ENCODE measurements at places on chromosomes 4 and X.

DNA sequence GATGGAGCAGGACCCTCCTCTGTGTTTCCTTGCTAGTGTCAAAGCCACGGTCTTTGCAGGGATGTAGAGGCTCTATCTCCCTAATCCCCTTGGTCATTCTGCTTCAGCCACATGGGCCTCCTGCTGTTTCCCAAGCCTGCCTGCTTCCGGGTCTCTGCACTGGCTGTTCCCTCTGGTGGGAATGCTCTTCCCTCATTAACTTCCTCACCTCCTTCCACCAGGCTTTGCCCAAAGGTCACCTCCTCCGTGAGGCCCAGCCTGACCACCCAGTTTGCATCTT is 56.6 kb downstream of the ABLIM2 start:
- no peak for DNase-seq

- DNase-seq, result no peak
These were observed 326.3 kb downstream of the RAPGEF2 start for GRCh38 chr4:159428975-159429692.

GRCh38 chr4:86393749-86394148 is 33.9 kb upstream of the MAPK10 start:
- DNase-seq, result no peak

- DNase-seq, result no peak
These were observed 537.9 kb downstream of the IQCM start for GRCh38 chr4:149277705-149278104.

DNA sequence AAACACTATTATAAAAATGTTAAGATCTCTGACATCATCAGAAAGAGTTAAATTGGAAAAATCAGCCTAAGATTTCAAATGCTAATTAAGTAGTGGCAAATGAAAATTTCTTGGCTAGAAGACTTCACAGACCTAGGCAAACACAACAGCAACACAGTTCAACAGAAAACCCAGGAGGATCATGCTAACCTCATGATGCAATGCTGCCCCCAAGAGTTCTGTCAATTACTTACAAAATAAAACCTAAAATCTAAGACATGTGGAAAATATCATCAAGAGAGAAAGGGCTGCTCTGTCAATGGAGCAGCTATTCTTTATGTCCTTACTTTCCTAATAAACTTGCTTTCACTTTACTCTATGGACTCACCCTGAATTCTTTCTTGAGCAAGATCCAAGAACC is 21.0 kb downstream of the S100G start:
- no peak for DNase-seq

DNA sequence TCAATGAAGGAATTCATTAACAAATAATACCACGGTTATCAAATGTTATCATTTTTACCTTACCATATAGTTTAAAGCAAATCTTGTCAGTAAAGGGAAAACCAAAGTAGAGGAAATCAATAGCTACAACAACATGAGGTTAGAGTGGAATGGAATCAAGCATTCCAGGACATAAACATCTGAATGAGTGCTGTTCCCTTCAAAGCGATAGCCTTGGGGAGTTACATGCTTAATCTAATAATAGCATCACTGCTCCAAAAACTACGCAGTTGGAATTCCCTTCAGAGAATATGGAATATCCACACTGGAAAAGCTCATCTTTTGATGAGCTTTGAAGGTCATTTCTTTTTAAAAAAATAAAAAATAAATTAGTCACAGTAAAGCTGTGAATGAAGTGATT is 31.2 kb downstream of the PDE5A start:
- no peak for DNase-seq

GRCh38 chrX:107574711-107575110 is 53.6 kb upstream of the PRPS1 start:
- DNase-seq, result no peak

GRCh38 chrX:98939456-98939855 is 1470.6 kb downstream of the PCDH19 start:
- no peak for DNase-seq

DNA sequence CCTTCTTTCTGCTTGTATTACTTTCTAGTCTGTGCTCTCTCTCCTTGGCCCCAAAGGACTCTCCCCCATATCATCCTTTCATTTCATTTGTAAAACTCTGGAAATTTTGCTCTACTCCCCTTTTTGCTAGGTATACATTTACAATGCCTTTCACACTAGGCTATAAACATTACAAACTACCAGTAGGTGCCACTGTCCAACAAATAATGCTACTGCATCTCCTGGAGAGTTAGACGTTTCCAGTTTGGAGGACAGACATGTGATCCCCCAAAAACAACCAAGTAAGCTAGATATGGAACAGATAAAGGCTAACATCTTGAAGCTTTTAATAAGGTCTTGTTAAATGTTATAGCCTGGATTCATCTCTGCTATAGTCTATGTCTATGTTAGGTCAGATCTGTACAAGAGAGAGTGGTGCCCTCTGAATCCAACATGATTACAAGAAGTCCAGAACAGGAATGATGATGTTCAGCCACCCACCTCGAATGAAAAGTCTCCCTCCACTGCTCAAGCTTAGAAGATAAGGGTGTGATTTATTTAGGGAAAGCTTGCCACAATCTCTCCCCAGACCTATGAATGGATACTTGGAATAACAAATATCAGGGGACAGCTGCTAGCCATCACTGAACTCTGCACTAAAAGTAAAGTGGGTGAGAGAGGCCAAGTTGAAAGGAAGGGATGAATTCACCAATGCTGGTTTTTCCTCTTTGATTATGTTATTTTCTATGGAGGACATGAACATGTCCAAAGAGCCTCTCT is 14.3 kb downstream of the CBR4 start:
- DNase-seq, result no peak

DNA sequence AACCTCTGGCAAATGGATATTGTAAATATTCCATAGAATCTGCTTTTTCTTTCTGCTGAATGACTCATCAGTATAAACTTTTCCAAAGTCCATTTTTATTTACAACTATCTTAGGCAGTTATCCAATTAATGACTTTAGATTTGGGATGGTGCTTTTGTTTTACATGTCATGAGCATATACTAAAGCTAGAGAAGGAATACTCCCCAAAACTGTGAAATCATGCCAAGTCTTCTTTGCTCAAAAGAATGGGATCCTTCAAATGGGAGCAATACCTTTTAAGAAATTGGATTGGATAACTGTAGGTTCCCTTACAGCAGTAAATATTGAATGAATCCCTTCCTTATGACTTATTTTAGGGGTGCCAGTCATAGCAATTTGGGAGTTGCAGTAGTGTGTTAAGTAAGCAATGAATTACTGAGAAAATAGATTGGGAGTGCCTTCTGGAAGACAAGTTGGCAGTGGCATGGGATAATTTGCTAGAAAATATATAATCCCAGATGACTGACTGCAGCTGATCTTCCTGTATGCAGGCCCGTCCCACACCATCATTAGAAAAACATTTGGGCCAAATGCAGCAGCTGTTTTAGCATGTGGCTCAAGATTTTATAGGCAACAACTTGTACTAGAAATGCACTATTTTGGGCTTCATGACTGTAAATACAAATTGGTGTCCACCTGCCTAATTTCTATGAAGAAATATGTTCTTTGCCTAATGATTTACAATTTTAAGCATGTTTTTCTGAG is 2.8 kb downstream of the TMPRSS11D start:
- no peak for DNase-seq

- DNase-seq, result no peak
These were observed 229.6 kb upstream of the PGRMC2 start for GRCh38 chr4:128517096-128517738.

- DNase-seq, result no peak
These were observed 639.3 kb upstream of the FTHL17 start for GRCh38 chrX:31711166-31711565.

DNA sequence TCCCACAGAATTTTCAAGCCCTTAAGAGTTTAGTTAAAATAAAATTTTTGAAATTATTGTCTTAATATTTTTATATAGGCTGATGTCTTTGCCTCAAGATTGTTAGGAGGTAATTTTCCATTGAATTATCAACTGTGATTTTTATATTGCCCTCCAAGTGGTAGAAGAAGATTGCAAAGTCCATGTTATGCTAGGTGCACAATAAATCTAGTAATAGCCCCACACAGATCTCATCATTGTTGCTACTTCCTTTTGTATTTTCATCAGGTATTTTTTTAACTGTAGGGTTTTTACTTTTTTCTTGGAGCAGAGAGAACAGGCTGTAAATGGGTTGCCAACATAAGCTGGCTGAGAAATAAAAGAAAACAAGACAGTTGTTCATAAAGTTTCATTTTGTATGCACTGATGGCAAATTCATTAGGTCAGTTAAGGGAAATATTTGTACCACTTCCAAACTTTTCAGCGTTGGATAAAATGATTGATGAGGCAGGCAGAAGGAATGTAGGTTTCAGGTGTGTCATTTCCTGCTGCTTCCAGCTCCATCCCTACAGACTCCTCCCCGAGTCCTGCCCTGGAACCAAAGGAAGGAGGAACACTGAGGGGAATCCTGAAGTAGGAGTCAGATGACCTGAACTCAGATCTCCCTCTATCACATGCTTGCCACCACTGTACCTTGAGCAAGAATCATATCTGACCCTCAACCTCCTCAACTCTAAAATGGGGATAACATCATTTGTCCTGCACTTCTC is 105.5 kb downstream of the PRRG1 start:
- no peak for DNase-seq

- DNase-seq, result no peak
These were observed 330.8 kb downstream of the UBE2NL start for GRCh38 chrX:144214651-144215050.

GRCh38 chr4:10077483-10078335 is 38.9 kb downstream of the WDR1 start:
- DNase-seq, result no peak

- DNase-seq, result no peak
These were observed 14.3 kb upstream of the UBA1 start for GRCh38 chrX:47179221-47179927.

DNA sequence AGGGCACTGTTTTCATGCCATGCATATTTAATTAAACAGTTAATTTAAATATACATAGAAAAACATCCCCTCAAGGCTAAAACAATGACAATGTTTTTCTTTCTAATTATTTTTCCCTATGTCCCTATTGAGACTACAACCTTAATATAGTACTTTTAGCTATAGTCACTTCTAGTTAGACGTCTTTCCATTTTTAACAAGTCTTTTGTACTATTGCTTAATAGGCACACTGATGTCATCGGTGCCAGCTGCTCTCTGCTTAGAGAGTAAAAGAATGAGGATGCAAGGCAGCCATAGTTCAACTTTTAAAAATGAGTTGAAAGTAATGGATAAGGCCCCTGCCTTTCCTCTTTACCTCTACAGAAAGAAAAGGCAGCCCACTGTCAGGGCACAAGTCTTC is 191.1 kb downstream of the KCTD8 start:
- DNase-seq, result no peak

DNA sequence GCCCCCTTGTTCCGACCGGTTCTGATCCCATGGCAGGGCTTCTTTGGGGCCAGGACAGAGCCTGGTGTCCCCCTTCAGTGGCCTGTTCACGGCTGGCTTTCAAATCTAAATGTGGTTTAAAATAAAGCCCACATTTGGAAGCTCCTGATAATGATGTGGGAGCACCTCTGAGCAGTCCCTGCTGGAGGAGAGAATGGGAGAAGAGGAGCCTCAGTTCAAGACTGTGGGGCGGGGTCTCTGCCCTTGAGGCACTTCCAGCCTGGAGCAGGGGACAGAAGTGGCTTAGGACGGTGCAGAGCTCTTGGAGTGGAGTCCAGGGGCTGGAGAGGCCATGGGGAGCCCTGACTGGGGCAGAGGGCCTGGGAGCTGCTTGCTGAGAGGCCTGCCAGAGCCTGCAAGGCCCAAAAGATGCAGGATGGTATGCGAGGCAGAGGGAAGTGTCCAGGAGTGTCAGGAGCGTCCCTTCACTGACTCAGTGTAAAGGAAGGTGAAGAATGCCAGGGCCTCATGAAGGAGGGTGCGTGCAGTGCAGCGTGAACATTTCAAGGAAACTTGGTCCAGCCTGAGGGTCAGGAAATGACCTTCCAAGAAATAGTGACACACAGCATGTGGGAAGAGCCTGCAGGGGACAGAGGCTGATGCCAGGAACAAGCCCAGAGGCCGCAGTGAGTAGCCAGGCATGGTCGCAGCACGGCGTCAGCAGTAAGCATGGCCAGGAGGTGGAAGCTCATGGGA is 21.1 kb upstream of the TADA2B start:
- DNase-seq, result no peak

DNA sequence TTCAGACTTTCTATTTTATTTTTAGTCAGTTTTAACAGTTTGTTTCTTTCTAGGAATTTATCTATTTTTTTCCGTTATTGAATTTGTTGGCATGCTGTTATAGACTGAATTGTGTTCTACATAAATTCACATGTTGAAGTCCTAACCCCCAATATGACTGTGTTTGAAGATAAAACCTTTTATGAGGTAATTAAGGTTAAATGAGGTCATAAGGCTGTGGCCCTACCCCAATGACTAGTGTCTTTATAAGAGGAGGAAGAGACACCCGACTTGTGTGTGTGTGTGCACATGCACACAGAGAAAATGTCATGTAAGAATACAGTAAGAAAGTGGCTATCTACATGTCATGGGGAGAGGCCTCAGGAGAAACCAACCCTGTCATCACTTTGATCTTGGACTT is 146.3 kb downstream of the BRWD3 start:
- DNase-seq, result no peak

GRCh38 chr4:95729596-95729995 is 110.3 kb upstream of the PDHA2 start:
- DNase-seq, result no peak

GRCh38 chr4:169058312-169058711 is 48.3 kb upstream of the CBR4 start:
- DNase-seq, result no peak

DNA sequence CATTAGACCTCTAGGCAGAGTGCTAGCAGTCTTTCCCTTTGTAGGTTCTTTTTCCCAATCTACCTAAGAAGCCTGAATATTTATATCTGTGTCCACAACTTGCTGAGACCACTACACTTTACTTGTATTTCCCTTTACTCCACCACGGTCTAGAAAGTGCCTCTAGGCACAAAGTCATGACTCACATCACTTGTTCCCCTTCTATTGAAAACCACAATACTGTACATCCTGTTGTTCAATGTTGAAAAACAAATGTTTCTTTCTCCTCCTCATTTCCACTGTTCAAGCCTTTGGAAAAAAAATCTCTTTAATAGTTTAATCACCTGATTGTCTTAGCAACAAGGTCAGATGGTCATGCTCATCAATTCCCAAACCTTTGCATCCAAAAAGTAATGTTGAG is 326.7 kb downstream of the GUCY2F start:
- no peak for DNase-seq

- no peak for DNase-seq
These were observed 105.9 kb downstream of the IL1RAPL1 start for GRCh38 chrX:28693101-28693500.
